ENCODE measurements at places on chromosomes 4 and X.

GRCh38 chr4:81965454-81965853 lies 408.3 kb downstream of the HNRNPD start:
- no peak for DNase-seq

DNA sequence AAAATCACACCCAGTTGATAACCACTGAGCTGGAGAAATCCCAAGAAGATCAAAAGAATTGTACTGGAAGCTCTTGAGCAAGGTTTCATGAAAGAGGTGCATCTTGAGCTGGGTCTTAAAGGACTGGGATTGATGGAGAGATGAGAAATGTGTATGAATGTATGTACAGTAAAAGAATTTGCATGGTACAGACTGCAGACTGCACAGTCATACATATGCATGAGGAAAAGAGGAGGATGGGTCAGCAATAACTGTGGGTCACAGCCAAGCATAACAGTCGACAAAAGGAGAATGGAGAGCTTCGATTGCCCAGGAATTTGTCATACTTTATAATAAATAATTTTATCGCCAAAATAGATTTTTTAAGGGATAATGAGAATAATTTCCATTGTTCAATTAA lies 4.8 kb upstream of the RELL1 start:
- DNase-seq, result no peak

GRCh38 chrX:22795671-22796070 lies 204.1 kb upstream of the DDX53 start:
- DNase-seq, result no peak

DNA sequence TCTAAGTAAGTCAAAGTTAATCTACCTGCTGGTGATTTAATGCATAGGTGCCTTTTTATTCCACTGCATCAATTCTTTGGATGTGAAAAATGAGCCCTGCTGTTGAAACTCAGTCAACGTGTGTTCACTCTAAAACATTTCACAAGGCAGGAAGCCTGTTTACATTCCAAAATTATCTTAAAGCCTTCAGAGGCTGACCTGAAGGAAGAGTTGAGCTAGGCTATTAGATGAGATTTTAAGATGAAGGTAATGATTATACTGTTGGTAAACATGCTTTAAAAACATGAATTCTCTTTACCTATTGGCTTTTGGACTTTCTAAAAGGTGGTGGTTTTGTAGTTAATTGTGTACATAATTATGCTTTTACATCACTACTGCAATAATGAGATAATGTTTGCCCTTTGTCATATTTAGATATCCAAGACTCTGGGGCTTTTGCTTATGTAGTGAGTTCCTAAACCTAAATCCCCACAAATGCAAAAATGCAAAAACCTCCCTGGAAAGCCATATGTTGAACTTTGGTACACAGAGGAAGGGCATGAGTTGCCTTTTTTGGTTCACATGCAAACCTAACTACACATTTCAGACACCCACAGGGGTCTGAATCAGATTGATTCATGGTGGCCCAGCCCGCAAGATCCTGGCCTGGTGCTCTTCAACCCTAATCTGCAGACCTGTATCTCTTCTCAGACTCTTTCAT lies 92.3 kb downstream of the KLHL8 start:
- no peak for DNase-seq

- DNase-seq, result no peak
Observed at GRCh38 chr4:154578919-154579318, 11.6 kb downstream of the FGA start.

Measured in NCI-H2171 (cell line).